ENCODE measurements at places on chromosomes 4 and X. TPM values are rescaled to one million over a fixed set of nuclear protein-coding genes. Genes with fewer than 3 reads are reported as not detected.

DNA sequence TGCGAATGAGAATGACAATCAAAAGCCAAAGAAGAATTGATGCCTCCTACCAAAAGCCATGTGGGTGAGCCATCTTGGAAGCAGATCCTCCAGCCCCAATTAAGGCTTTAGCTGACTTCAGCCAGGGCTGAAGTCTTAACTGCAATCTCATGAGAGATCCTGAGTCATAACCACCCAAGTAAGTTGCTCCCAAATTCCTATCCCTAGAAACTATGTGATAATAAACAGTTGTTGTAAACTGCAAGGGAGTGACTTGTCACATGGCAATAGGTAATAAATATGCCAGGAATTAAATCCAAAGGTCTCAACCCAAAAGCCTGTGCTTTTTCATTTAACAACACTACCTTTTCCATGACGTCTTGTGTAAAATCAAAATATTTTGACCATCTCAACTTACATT lies 154.2 kb upstream of the TBL1X start:
- DNase-seq: no peak

CCKAR gene
- not detected for total RNA-seq

- DNase-seq: no peak
Observed at GRCh38 chrX:94830717-94831116, 1156.7 kb downstream of the FAM133A start.

HTT gene
- 25.9 TPM for total RNA-seq

DNA sequence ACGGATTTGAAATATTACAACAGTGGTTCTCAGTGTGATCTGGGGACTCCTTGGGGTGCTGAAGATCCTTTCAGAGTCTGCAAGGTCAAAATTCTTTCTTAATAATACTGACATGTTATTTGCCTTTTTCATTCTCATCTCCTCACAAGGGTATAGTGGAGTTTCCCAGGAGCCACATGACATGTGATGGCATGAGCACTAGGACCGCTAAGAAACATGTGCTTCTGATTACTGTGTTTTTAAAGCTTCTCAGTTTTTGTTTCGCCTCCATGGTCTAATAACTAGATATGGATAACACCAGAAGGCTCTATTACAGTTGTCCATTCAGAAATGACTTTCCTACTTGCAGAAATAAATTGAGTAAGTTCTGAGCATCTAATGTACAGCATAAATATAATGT lies 156.1 kb downstream of the RAB28 start:
- DNase-seq: no peak

DNA sequence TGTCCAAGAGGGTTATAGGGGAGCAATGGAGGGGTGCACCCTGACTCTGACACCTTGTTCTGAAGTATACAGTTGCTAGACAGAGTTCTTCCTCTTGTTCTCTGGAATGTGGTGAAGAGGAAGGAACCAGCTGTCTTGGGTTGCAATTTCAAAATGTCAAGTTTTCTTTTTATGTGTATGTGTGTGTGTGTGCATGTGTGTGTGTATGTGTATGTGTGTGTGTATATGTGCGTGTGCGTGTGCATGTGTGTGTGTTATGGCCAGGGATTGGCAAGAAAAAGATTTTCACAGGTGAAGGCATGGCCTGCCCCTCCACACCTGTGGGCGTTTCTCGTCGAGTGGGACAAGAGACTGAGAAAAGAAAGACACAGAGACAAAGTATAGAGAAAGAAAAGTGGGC lies 81.6 kb upstream of the ADGRA3 start:
- DNase-seq: no peak

- DNase-seq: no peak
Observed at GRCh38 chr4:47312170-47312569, 151.3 kb downstream of the COMMD8 start.

- DNase-seq: no peak
Observed at GRCh38 chr4:158850800-158851644, 82.2 kb downstream of the FNIP2 start.

DNA sequence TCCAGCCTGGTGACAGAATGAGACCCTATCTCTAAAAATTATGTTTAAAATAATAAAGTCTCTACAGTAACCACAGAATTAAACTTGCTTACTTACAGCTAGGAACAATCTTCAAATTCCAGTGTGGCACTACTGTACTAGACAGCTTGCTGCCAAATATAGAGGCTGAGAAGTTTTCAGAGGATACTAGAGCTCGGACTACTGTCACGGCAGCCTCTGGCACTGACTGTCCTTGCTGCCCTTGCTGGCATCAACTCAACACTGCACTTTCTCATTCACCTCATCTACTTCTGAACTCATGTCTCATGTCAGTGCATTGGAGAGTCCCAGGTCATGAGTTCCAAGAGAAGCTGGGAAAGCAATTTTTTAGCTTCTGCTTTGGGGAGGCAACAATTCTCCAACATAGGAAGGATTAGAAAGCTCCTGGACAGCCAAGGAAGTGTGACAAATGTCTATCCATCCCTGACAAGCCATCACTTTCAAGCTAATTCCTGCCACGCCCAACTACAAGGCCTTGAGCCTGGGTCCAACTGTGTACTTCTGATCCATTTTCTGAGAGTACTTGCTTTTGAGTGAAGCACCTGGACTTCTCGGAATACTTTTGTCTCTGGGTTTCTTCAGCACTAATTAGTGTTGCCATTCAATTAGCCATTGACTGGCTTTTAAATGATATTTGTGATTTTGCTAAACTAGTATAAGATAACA lies 98.6 kb upstream of the NR3C2 start:
- DNase-seq: peak; percentile 41

DKK2 gene
- total RNA-seq: 0.64 TPM

- DNase-seq: no peak
Observed at GRCh38 chrX:32894679-32895078, 316.7 kb downstream of the DMD start.

GRCh38 chr4:16991450-16991849 lies 93.0 kb upstream of the LDB2 start:
- DNase-seq: no peak

DNA sequence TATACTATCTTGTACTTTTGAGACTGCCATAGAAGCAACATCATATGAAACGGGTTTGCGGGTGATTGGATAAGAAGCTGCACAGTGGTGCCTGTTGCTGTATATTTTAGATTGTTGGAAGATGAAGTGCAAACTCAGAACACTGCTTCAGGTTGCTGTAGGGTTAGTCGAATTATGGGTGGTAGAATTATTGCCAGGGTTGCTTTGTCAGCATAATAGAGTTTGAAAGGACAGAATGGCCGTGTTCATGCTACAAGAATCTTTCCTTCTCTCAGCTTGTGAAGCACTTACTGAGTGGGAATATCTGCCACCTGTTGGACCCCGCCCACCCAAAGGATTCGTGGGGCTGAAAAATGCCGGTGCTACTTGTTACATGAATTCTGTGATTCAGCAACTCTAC lies 115.5 kb downstream of the USP9X start:
- DNase-seq: no peak

CEP44 gene
- 12.3 TPM for total RNA-seq

DNA sequence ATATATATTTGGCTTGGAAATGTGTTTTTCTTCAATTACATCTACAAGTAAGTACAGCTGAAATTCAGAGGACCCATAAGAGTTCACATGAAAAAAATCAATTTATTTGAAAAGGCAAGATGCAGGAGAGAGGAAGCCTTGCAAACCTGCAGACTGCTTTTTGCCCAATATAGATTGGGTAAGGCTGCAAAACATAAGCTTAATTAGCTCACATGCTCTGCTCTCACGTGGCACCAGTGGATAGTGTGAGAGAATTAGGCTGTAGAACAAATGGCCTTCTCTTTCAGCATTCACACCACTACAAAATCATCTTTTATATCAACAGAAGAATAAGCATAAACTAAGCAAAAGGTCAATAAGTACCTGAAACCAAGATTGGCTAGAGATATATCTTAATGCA lies 26.1 kb downstream of the NUDT6 start:
- DNase-seq: no peak

GRCh38 chr4:30756553-30756952 lies 36.4 kb downstream of the PCDH7 start:
- no peak for DNase-seq

GRCh38 chrX:8364369-8365141 lies 100.1 kb upstream of the VCX3B start:
- DNase-seq: peak; percentile 26

F8A3 gene
- total RNA-seq: not detected

DNA sequence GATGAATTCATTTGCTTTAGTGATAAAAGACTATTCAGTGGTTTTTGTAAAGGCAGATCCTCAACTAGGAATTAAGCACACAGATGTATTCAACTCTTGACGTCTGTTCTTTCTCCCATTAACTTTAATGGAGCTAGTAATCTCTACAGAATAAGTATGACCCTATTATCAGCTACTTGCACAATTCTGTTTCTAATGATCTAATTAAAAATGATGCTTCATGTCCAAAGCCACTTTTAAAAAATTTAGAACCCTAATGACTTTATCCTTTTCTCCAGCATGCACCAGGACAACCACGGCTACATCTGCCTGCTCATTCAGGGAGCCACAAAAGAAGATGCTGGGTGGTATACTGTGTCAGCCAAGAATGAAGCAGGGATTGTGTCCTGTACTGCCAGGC lies 85.4 kb downstream of the CBR4 start:
- DNase-seq: no peak

GRCh38 chrX:134542485-134542884 lies 82.5 kb downstream of the HPRT1 start:
- no peak for DNase-seq

DNA sequence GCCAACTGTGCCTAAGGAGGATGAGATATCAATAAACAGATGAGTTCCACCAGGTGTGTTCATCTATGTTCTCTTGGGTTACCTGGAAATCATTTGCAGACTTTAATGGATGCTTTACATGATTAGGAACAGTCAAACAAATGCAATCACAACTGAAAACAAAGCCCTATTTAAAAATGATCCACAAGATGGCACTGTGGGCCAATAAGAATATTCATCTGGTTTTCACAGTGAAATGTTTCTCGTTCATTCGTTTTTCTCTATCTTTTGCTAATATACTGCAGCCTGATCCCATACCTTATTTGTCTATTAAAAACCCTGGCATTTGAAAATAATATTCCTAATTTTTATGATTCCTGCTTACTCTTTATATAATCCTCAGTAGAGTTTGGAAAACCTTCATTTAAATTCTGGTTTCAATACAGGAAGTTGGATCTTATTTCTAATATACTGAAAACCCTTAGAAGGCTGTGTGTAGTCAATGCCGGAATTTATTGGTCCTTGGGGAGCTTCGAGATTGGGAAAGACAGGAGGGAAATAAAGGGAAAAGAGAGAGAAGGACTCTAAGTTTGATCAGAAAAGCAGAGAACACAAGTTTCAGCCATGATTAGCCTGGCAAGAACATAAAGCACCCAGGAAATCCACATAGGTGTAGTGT lies 63.8 kb upstream of the TAPT1 start:
- no peak for DNase-seq

- DNase-seq: no peak
Observed at GRCh38 chr4:88820698-88821415, 123.2 kb upstream of the NAP1L5 start.

ODAM gene
- total RNA-seq: not detected

DNA sequence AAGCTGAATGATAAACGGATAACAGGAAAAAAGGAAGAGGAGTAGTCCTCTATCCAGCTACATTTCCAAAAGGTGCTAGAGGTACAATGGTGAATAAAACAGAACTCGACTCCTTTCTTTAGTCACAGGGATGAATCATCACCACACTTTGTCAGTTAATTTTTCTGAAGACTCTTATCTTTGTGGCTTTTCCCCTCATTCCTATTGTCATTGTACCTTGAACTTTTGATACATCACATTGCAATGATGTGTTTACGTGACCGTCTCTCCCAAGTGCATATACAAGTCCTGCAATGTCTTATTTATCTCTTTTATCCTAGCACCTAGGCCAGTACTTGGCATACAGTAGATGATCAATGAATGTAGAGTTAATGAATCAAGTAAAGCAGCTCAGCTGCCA lies 134.7 kb downstream of the LHFPL1 start:
- DNase-seq: no peak

ADH1A gene
- total RNA-seq: 0.57 TPM

DCAF4L1 gene
- total RNA-seq: 0.32 TPM
